Endothelial cell (in vitro differentiated cells): ENCODE measurements at places on chromosomes 2 and 18.
A peak's percentile ranks its signal among the peaks of the same experiment; 100 is the strongest.

DNA sequence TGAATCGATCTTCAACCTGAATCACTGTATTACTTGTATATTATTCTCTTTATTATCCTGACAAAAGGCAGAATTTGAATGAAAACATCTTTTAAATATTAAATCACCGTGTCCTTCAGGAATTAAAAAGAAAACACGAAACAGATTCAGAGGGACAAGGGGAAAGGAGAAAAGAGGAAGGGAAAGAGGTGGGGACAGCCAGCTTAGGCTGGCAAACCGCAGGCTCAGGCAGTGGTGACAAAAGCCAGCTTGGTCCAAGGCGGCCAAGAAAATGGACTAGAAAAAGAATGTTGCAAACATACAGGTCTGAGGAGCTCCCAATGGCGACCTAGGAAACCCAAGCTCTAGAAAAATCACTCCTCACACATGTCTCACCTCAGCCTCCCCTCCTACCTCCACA is 6.8 kb downstream of the B4GALT6 start:
- no peak for DNase-seq

DNA sequence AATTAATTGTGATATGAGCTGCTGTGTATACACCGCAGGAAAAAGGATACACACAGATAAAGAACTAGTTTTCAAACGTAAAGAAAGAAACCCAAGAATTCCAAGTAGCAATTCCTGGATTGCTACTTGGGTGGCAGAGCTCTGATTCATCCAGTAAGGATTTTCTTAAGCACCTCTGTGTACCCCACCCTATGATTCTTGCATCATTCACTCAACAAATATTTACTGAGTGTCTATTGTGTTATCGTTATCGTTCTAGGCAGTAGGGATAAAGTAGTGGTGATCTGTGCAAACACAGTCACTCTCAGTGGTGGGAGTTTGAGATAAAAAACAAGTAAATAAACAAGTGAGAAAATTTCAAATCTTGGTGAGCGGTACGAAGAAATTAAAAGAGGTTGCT is 4.9 kb upstream of the TMEM200C start:
- no peak for DNase-seq

- no peak for DNase-seq
Observed at GRCh38 chr18:9690418-9691188, 17.5 kb upstream of the RAB31 start.

DNA sequence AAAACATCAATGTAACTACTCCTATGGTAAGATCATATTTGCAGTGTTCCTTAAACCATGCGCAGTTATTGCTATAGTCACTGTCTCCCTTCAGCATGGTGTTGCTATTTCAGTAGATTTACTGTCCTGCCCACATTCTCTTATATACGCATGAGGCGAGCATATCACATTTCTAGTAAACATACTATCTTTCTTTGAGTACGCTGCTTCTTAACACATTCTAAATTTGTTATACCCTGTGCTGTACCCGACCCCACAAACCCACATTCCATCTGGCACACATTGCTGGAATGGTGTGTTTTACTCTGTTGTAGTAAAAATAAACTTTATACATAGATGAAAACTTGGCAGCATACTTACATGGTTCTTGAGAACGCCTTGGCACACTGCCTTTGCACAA is 163.3 kb downstream of the QPCT start:
- no peak for DNase-seq

GRCh38 chr2:197183355-197183754 is 127.2 kb downstream of the ANKRD44 start:
- DNase-seq = no peak

DNA sequence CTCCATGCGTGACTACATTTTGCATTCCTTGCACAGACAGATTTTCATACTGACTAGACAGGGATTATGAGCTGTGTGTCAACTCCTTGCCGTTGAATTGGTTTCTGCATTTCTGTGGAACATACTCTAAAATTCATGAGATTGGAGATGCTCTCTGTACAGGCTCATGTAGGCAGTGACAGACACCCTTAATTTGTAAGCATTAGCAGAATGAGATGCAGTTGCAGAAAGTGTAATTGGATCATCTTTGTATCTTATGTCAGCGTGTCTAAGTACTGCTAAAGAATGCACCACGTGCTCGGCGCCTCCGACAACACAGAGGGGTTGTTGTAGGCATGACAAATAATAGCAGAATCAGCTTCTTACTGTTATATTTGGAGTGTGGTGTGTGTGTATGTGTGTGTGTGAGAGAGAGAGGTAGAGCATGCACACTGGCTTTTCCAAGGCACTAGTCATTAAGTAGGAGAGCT is 212.4 kb downstream of the CMPK2 start:
- no peak for DNase-seq

DNA sequence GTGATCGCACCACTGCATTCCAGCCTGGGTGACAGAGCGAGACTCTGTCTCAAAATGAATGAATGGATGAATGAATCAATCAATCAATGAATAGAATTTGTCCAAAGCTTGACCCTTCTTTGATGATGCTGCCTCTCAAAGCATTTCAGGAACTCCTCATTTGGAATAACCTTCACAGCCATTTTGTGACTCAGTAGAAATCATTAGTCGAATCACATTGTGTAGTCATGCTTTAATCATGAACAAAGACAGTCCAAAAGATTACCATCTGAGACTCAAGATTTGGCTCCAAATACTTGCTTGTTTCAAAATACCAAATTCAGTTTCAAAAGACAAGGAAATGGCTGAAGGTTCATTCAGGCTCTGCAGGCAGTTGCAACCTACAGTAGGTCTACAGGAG is 83.1 kb downstream of the VWA3B start:
- no peak for DNase-seq

- DNase-seq = no peak
Observed at GRCh38 chr2:129724021-129724757, 255.3 kb upstream of the RAB6C start.

DNA sequence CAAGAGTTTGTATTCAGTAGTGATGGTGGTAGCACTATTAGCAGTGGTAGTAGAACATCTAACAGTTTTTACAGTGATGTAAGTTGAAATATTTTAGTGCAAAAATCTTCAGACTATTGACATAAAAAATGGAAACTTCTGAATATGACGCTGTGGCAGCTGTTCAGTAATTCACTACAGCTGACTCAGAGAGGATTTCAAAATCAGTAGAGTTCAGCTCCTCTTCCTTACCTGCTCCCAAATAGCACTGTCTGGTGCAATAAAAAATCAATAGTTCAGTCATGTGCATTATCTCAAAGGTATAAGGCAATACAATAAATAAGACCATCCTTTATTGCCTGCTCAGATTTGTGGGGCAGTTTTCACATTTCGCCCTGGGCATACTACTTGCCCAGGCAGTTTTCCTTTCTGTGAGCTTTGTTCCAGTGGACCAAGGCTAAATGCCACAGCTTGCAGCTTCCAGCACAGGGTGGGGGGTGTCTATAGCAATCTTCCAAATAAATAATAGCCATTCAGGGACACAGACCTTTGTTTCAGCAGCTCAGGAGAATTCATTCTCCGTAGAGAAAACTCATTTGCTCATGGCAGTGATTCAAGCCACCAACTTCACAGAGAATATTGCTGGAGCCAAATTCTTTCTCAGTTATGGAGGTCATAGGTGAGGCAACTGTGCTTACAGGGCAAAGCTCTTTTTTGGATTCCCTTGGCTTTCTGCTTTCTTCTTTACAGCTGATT is 33.9 kb upstream of the GORASP2 start:
- DNase-seq = no peak

DNA sequence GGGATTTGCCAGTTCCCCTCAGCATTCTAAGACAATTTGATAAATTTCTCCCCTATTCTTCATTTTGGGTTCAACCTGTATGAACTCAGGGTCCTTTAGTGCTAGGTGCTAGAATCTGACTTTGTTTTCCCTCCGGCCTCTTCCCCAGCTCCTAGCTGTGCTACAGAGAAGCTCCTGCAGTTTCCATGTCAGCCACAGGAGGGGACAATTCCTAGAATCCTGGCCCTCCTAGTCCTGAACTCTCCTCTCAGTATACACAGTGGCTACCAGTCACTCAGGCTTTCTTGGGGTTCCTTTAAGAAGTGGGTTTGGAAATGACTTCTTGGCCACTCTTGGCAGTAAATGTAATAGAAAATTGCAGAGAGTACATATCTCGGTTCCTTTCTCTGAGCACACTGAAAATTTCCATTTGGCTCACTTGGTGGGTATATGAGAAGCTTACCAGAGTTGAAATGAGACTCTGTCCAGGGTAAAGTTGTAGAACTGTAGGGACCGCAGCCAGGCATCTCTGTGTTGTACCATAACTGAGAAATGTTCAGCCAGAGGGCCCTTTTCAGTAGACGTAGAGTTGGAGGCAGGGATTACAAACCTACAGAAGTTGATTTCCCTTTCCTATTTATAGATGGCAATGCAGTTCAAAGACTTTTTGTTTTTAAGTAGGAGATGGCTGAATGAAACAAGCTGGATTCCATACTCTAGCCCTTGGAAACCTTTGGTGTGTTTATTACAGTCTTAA is 5.0 kb upstream of the CHST10 start:
- DNase-seq = peak; percentile 70

GRCh38 chr2:191013682-191013931 is 364 bp downstream of the STAT1 start:
- no peak for DNase-seq

GRCh38 chr2:65913813-65914212 is 481.4 kb upstream of the SPRED2 start:
- no peak for DNase-seq

DNA sequence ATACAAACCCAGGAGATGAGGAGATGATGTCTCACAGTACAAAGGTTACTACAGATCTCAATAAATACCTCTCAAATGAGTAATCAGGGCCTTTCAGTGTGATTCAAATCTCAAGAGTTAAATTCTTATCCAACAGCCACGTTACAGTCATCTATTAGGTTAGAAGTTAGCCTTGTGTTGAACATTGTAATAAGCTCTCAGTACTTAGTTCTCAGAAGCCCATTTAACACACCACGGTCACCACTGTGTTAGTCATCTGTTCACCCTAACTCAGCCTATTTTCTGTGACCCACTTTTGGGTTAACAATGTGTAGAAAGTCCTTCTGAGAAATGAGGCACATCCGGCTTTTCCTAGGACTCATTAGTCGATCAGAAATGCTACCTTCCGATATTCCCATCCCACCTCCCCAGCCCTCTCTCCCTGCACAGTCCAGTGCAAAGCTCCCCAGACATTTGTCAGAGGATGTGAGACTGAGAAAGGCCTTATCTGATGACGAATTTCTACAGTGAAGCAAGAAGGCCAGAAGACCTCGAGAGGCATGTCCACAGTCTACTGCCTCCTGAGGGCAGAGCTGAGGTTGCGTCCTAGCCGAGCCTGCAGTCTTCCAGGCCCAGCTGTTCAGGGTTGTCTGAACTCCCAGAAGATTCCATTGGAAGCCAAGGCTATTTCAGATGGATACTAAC is 92.6 kb downstream of the ACTR2 start:
- DNase-seq = no peak

GRCh38 chr2:126059379-126059778 is 596.6 kb upstream of the GYPC start:
- no peak for DNase-seq

- DNase-seq = no peak
Observed at GRCh38 chr2:238584617-238585016, 157.9 kb downstream of the ASB1 start.

GRCh38 chr2:172539767-172540166 is 16.1 kb upstream of the PDK1 start:
- DNase-seq = no peak

DNA sequence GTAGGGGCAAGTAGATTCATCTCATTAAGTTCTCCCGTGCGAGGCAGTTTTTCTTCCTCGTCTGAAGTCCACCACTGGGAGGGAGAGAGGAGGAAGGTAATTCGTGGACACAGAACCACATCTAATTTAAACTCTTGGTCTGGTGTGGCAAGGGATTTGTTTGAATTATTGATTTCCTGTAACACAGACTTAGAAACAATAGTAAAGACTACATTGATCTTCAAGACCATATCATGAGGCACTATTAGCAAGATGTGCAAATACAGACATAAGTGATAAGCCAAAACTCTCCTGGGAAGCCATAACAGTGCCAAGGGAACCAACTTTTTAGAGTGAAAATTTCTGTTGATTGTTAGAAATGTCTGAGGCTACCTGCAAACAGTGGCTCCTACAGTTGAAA is 158.6 kb downstream of the ALPK2 start:
- DNase-seq = no peak

DNA sequence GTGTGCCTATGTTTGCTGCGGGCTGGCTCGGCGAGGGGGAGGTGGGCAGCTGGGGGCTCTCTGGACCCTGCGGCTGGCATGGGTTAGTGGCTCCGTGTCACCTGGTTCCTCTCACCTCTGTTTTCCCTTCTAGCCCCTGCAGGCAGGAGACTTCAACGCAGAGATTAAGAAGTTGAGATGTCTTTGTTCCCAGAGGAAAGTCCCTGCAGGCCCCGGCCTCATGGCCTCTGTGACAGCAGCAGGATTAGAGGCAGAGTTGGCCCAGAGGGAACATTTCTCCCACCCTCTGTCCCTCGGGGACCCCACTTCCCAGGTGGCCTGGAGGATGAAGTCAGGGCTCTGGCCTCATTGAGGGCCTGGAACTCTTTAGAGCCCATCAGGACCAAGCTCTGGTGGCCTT is 56.5 kb downstream of the HPCAL1 start:
- DNase-seq = no peak

GRCh38 chr2:142316049-142316448 is 185.2 kb upstream of the LRP1B start:
- no peak for DNase-seq

- DNase-seq = no peak
Observed at GRCh38 chr2:10101491-10101890, 21.0 kb upstream of the RRM2 start.

- DNase-seq = no peak
Observed at GRCh38 chr2:159042115-159042850, 73.8 kb downstream of the TANC1 start.

DNA sequence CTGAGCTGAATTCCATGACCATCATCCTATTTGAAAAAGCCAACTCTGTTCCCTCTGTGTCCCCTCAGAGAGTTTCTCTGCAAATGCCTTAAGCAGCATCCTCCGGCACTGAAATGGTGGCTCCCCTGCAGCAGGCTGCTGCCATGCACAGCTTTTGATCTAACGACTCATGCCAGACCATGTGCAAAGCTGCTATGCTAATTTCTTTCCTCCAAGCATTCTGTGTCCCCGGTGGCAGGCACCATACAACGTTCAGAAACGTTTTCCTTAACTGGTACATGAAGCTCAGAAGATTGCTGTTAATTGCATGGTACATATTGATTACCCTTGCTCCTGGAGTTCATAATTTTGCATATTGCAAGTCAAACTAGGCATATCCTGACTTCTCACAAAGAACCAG is 336.8 kb downstream of the RBM43 start:
- DNase-seq = no peak

DNA sequence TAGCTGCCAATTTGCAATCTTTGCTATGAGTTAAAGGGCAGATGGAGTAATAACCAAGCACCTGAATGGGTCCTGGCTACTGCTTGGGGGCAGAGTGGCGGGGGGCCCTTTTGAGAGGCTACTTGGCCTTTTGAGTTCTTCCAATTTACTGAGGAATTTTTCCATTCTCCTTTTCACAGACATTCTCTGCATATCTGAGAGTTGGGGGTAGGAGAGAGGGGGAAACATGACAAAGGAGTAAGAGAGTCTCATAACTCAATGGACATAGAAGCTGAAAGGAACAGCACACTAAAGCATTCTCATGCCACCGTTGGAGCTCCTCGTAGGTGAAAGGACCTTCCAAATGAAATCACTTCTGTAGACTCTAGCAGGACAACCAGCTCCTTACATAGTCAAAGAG is 16.1 kb downstream of the LGALSL start:
- no peak for DNase-seq

GRCh38 chr2:235639428-235639773 is 145.6 kb downstream of the AGAP1 start:
- DNase-seq = no peak
